Left lobe of liver (tissue), 2 donors: ENCODE measurements at places on chromosomes 2 and 18. TPM values are rescaled to one million over a fixed set of nuclear protein-coding genes. Genes with fewer than 3 reads are reported as not detected.

- DNase-seq: no peak
Measured at GRCh38 chr2:29228947-29229346, 113.7 kb downstream of the CLIP4 start.

GRCh38 chr2:237315170-237315828 is 98.7 kb downstream of the COL6A3 start:
- DNase-seq: peak; percentile 54

DNA sequence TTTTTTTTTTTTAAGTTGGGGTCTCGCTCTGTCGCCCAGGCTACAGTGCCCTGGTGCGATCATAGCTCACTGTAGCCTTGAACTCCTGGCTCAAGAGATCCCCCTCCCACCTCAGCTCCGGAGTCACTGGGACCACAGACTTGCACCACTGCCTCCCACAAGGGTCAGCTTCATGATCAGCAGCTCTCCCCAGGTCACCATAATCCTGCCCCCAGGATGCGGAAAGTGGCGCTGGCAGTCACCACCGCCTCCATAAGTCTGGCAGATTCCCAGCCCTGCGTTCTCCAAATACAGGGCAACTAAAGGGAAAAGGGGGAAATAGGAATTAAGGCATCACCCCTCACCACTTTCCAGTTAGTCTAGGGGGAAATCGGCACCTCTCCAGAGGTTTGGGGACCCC is 5.2 kb upstream of the ARID5A start:
- DNase-seq: no peak

DNA sequence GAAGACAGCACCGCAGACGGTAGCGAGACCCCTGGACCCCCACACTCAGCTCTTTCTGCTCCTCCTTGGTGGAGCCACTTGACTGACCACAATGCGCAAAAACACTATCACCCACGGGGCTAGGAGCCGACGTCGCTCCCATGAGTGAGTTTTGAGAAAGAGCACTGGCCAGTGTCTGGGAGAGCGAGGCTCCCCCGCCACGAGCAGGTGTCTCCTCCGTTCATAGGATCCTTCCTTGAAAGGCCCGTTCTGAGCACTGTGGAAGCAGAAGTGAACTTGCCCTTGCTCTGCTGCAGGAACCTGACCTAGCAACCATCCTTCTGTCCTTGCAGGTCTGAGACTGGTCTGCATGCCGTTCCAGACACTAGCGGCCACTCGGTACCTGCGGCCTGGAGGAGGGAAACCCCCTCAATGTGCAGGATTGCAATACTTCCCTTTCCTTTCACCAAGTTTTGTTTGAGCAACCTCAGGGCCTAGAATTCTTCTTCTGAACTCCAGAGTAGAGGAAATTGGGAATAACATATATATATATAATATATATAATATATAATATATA is 12.9 kb upstream of the ZNF516 start:
- DNase-seq: no peak

DNA sequence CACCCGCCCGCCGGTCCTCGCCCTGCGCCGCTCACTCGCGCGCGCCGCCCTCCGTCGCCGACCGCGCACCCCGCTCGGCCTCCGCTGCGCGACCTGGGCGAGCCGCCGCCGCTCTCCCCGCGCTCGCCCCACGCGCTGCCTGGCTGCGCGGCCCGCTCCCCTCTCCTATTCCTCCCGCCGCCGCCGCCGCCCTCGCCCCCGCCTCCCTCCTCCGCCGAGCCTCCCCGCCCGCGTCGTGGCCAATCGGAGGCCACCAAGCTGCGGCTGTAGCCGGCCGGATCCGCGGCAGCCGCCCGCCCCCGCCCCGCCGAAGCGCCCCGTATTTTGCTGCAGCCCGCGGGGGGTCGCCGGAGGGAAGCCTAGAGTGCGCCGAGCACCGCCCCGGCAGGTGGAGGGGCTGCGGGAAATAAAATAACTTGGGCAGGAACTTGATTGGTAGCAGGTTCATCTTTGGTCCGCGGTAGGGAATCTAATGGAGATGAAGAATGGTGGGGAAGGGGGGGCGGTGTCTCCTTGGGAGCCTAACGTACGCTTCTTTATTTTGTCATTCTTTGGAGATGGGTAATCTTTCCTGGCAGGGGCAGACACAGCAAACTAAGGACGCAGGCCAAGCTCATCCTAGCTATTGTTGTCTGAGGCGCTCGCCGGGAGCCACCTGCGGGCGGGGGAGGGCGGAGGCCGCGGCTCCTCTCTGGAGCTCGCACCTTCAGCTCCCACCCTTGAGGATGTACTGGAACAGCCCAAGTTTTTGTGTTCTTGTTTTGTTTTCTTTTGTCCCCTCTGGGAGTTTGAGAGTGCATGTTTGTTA is 1.1 kb upstream of the CDH2 start:
- peak; percentile 78 for DNase-seq

DNA sequence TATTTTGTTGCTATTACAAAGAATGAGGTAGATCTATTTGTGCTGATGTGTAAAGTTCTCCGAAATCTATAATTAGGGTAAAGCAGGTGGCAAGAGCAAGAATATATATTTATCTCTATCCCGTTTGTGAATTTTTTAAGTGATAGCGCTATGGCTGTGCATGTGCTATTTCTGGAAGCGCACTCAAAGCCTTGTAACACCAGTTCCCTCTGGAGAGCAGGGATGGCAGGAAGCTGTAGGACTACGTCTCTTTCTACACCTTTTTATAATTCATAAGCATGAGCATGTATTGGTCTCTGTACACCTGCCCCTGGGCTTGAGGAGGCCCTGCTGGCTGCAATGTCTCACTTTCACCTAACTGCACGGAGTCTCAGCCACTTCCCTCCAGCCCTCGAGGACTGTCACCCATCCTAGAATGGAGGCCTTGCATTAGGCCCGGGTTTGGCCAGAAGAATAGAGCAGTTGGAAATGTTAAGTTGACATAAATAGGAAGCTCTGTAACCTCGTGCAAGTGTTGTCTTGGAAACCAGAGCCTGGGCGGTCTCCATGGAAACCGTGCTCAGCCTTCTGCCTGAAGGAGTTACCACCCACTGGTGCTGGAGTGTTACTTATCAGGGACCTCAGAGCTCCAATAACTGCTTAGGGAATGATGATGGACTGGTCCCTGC is 20.9 kb downstream of the ITM2C start:
- DNase-seq: no peak

GRCh38 chr2:16816016-16816415 is 150.4 kb upstream of the CYRIA start:
- no peak for DNase-seq

DNA sequence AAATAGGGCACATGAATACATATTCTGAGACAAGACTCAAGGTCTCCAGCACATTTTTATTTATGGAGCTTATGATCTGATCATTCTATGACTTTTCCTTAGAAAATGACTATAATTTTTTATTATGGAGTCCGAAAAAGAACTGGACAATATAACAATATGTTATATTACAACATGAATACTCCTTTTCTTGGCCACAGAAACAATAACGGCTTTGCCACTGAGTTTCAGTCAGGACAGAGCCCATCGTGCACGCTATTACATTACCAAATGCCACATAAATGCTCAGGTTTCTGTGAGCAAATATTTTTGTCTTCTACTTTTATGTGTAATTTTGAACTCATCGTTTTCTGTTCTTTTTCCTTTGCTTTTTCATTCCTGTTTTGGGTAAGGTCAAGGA is 509.2 kb upstream of the ZEB2 start:
- DNase-seq: no peak

- DNase-seq: no peak
Measured at GRCh38 chr18:57975805-57976204, 68.2 kb upstream of the NEDD4L start.

GRCh38 chr2:40164736-40165508 is 287.0 kb downstream of the SLC8A1 start:
- DNase-seq: no peak

GRCh38 chr2:230816735-230817134 is 48.0 kb upstream of the ITM2C start:
- no peak for DNase-seq

EPAS1 gene
- total RNA-seq: 127 TPM

TMEFF2 gene
- not detected for total RNA-seq

NEU2 gene
- not detected for total RNA-seq

DNER gene
- total RNA-seq: 0.10 TPM
